Stimulated activated CD8-positive, alpha-beta memory T cell treated with anti-CD3 and anti-CD28 coated beads, Interleukin-7, amount 100 ng/mL, for 1 hour (primary cell): ENCODE measurements at places on chromosomes 12 and 14.

GRCh38 chr12:96766232-96766631, 140.8 kb upstream of the NEDD1 start:
- DNase-seq = no peak

DNA sequence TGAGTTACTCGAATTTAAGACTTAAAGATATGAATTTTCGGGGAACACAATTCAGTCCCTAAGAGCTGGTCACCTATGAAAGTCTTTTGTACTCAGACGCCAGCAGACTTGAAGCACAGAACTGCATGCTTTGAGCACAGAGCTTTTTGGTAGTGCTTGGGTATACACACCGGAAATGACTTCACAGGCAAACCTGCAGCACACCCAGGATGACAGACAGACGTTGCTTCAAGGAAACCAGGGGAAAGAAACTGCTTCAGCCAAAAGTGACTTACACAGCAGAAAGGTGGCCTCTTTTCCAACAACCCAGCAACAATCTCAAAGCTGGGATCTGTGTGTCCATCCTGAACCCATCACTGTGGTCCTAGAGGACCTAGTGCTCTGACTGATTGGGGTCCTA, 975.1 kb downstream of the AACS start:
- no peak for DNase-seq

- DNase-seq = no peak
Measured at GRCh38 chr12:9115731-9116559, at the start of gene A2M. Gene A2M (minus strand): TSS chr12:9115919. CDS start chr12:9115849, 70 bp downstream.

DNA sequence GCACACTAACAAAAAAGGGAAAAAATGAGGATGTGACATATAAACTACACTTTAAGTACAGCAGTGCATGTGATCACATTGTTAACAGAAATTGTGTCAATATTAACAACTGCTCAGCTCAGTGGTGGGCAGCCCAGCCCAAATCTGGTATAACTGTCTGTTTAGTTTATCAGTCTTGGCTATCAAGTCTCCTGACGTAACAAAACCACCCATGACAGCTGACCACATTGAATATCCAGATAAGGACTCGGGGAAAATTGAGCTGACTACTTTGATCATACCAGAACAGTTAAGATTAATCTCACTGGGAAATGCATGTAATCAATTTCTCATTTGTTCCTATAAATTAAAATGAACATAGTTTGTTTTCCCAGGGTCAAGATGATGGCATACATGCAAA, 396.6 kb downstream of the SNAPC1 start:
- DNase-seq = no peak

GRCh38 chr14:93410021-93410420, 20.7 kb upstream of the UNC79 start:
- DNase-seq = no peak

DNA sequence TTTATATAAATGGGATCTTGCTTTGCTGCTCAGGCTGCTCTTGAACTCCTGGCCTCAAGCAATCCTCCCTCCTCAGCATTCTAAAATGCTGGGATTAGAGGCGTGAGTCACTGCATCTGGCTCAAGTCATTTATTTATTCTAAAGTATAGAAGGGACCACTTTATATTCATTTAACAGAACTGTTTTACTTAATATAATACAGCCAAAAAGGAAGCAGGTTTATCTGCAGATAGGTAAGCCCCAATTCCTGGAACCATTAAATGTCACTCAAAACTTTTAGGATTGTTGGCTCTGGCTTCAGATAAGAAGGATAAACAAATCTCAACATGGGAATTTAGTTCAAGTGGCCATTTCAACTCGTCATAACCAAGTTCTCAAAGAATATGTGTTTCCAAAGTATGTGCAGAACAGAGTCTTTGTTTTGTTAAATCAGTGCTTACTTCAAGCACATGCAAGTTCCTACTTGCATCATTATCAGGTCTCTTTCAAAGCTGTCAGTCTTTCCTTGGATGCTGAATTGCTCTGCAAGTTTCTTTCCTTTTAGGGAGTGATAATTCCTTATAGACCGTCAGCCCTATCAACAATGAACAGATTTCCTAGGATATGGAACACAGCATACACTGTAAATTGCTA, 60.4 kb downstream of the KITLG start:
- no peak for DNase-seq

DNA sequence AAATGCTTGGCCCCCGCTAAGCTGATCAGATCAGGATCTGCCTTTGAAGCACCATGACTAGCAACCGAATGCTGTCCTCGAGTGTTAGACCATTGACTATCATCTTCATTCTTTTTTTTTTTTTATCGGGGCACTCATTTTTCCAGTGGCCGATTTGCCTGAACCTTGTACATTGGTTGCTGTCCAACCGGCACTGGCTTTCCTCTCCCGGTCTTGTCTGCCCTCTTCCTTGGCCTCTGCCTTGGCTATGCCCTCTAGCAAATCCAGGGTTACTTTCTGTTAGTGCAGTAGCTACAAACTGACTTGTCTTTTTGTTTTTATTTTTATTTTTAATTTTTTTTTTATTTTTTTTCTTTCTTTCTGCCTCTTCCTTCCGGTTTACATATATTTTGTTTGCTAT, 102.3 kb downstream of the ALG10 start:
- no peak for DNase-seq

GRCh38 chr14:61582815-61583214, 112.5 kb upstream of the HIF1A start:
- no peak for DNase-seq

- DNase-seq = no peak
Measured at GRCh38 chr14:39500253-39500652, 68.0 kb upstream of the FBXO33 start.

DNA sequence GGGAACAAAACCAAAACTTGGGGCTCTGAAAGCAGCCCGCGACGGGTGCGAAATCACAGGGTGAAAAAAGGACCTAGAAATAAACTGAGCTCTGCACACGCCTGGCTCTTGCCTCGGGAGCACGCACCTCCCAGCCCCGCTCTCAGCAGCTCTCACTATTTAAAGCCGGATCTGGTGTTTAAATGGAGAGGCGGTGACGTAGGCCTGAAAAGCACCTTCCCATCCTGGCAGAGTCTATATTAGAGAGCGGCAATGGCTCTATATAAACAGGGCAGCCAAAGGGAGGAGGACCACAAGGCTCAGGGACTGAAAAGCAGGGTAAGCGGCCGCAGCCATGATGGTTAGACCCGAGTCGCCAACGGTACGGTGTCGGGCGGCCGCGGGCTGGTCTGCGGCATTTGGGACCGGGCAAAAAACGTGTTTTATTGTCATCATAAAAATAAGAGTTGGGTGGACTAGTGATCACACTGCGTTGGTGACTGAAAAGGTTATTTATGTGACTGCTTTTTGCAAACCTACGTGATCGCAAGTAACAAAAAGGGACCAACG, 1.5 kb downstream of the GTF2A1 start:
- peak; percentile 69 for DNase-seq

DNA sequence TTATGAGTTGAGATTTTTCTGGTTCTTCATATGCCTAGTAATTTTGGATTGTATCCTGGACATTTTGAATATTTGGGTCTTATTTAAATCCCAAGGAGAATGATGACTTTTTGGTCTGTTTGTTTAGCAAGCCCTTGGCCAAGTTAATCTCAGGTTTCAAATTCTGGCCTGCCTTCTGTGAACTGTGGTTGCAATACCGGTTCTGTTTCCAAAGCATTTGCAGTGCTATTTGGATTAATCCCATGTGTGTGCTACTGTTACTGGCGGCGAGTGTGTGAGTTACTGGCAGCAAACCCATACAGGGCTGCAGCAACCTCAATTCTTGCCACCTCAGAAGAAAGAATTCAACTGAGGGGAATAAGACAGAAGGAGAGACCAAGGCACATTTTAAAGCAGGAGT, 51.1 kb downstream of the TMEM260 start:
- no peak for DNase-seq

DNA sequence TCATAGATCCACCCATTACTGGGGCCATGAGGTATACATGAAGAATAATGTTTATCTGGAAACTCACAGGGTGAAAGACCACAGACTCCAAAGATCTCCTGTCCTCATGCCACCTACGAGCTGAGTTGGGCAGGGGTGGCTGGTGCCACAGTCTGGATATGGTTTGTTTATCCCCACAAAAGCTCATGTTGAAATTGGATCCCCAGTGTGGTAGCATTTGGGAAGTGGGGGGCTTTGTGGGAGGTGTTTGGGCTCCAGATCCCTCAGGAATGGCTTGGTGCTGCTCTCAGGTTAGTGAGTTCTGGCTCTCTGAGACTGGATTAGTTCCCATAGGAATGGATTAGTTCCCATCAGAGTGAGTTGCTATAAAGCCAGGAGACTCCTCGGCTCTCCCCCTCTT, 192.3 kb upstream of the FSCB start:
- DNase-seq = no peak

DNA sequence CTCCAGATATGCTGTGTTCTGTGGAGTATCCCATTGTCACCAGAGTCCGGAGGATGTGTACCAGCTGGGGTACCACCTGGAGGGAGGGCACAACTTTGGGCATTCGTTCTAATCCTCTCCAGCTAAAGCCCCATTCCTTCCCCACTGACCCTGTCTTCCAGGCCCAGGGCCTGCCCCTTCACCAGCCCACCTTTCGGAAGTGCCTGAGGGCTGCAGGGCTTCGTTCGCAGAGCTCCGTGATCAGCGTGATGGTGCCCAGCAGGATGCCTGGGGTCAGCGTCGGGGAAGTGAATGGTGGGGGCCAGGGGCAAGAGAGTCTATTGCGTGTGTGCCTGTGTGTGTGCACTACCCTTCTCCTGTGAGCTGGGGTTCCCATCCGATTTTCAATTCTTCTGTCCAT, 2.0 kb downstream of the AP1G2 start:
- DNase-seq = no peak

GRCh38 chr12:23770202-23770938, 179.1 kb downstream of the SOX5 start:
- DNase-seq = no peak

DNA sequence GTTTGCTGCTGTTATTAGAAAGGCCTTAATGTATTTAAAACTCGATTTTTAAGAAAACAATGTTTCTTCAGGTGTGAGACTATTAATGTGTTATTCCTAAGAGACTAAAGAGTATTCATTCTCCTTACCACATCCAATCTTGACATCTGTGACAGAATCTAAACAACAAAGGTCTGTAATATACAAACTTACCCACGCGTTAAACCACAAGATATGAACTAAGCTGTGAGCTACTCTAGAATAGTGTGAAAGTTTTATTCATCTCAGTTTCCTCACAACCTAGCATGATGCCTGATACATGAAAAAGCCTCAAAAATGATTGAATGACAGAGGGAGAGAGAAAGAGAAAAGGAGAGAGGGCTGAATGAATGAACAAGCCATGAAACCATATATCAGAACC, 117.3 kb upstream of the COCH start:
- no peak for DNase-seq

DNA sequence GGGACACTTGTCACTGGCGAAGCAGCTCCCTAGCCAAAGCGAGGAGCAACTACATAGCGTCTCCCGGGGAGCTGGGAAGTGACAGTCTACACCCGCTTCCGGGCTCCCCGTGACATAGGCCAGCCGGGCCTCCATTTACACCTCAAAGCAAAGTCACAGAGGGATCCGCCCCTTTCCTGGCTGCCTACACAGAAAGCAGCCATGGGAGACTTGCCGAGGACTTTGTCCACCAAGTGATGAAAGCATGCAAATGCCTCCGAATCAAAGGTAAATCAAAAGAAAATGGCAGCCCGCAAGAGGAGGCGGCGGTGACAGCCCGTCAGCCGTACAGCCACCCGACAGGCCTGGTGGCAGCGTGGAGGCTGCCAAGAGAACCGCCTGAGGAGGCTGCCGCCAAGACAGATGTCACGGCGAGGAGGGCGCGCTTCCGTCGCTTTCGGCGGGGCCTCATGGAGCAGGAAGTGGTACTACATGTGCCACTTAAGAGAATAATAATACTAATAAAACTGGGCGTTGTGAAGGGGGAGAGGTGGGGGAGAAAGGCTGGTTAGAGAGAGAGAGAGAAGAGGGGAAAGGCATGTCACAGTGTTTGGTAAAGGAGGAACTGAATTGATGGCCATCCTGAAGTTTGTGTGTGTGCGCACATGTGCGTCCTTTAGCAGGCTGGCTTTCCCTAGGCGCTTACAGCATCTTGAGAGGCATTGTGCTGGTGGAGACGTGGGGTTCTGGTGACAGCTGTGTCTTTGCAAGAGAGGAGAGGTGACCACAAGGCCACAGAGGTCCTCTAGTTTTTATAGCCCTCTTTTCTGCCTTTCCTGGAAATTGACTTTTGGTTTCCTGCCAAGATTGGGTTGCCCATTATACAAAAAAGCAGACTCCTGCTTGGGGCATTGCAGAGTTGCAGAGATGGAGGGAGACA, 661.7 kb downstream of the VRK1 start:
- DNase-seq = peak; percentile 57

DNA sequence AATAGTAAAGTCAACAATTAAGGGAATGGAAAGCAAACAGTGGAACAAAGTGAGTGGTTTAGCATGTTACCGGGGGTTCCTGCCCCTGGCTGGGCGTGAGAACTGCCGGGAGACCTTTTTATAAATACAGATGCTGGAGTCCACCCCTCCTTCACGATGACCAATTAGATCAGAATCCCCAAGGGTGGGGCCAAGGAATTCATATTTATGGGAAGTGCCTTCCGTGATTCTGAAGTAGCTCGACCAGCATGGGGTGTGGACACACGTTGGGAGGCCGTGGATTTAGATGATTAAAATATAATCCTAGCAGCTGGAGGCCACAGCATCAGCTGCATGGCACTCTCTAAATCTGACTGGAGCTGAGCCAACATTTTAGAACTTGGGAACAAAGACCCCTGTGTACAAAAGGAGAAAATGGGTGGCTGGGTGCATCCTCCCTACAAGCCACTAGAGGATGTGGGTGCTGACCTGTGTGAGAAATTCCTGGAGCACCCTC, 87.9 kb downstream of the SRRM4 start:
- no peak for DNase-seq

- no peak for DNase-seq
Measured at GRCh38 chr12:115013236-115013981, 329.4 kb upstream of the TBX3 start.

DNA sequence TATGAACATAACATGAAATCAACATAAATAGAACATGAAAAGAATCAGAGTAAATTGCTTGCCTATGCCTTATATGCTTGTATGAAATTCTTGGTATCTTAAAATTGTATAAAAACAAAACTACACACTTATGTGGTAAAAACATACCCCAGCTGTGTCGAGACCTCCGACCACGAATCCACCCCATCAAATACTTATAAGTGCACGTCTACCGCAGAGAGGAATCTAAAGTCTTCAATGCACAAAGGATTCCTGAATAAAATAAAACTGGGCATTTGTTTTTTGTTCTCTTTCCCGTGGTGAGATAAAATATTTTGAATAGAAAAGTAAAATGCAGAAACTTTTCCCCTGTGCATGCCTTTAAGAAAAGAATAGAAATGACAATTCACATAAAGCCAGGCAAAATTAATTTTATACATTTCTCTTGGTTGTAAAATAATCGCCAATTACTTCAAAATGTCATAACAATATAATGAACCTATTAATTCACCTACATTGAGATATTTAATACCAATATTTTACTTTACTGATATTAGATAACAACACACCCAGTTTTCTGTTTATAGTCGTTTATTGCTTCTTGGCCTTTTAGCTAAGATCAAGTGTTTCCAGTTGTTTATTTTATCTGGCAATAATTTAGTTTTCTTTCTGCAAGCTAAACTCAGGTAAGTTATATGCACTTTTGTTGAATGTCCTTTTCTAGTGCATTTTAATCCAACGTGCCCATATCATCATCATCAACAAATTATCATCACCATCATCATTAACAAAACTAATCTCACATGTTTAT, 1.0 kb downstream of the KLRK1 start:
- DNase-seq = no peak
